C1 segment of cervical spinal cord (tissue), 14 donors: ENCODE measurements at places on chromosomes 5 and 9.

DNA sequence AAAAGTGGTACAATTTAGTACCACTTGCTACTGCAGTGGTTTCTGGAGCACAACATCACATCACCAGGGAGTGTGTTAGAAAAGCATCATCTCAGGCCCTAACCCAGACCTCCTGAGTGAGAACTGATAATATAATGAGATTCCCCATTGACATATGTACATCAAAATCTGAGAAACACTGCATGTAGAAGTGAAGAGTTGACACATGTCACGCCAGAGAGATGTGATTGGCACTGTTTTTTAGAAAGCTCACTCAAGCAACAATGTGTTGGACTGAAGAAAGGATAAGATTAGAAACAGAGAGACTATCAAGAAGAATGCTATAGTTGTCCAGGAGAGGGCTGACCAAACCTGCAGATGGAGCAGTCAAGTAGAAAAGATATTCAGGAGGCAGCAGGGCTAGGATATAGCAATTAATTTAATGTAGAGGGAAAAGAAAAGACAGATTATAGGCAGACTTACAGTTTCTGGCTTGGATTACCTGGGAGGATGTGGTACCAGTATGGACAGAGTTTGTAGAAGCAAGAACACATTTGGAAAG, 324.4 kb upstream of the ADAMTSL1 start:
- no peak for DNase-seq

DNA sequence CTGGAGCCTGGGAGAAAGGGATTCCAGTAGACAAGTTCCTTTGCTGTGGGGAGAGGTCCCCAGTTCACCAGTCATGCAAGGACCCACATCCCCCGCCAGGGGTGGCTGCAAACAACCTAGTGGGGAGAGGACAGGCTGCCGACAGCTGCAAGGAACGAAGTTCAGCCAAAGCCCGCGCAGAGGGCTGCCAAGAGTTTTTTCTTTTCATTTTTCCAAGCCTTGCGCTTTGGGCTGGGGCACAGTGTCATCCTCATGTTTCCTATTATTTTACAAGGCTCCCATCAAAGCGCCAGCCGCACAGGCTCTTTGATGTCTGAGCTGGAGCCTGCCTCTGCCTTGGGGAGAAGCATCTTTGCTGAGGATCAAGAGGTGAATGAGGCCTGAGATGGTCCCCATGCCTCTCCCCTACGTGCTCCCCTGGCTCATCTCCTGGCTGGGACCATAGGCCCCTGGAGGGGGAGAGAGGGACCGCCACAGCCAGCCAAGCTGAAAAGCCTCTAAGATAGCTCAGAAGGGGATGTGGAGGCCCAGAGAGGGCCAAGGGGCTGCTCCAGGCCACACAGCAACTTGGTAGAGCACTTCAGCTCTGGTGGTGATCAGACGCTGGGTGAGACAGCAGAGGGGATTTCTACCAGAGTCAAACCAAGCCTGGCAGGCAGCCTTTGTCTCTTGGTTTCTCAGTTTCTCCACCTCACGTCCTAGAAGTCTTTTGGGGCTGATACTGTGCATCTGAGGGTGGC, 50.4 kb upstream of the SYNPO start:
- DNase-seq, result no peak

DNA sequence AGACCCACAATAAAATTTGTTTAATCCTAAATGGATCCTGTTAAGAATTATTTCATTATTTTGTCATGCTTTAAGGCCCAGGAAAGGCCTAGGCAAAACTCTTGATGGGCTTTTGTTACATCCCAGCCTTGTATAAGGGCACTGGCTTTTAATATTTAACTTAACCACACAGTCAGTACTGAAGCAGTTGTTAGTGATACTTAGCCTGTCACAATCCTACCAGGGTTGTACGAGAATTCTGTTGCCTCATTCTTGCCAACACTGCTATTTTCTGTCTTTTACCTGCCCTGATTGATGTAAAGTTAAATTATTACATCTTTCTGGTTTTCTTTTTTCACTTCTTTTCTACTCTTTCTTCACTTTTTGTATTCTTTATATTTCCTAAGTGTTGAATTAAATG, 10.9 kb downstream of the ZNF169 start:
- no peak for DNase-seq

- no peak for DNase-seq
Observed at GRCh38 chr9:32136700-32137339, 247.6 kb upstream of the ACO1 start.

DNA sequence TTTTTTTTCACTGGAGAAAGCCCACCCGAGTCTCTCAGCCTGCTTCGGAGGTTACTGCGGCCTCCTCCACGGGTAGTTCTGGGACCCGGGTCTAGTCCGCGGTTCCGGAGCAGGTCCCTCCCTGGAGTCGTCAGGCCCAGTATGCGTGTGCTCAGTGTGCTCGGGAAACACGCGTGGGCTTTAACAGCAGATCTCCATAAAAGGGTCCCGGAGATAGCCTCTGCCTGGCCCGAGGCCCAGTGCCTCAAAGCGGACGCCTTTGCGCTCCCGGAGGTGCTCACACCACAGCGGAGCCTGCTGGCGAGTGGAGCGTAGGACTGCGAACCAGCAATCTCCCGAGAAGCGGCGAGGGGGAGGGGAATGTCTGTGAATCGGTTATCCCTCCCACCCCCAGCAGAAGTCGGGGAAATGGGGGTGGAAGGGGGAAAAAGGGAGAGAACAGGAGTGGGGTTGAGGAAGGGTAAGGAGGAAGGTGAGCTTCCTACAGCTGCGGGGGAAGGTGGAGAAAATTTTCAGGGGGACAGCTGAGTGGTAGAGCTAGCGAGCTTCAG, 28.7 kb downstream of the CDKN2A start:
- DNase-seq, result no peak

- no peak for DNase-seq
Observed at GRCh38 chr9:32722704-32723103, 60.6 kb upstream of the TMEM215 start.

- no peak for DNase-seq
Observed at GRCh38 chr5:161387121-161387520, 159.4 kb downstream of the GABRB2 start.

GRCh38 chr5:40790947-40791593, 7.1 kb downstream of the PRKAA1 start:
- DNase-seq, result no peak

DNA sequence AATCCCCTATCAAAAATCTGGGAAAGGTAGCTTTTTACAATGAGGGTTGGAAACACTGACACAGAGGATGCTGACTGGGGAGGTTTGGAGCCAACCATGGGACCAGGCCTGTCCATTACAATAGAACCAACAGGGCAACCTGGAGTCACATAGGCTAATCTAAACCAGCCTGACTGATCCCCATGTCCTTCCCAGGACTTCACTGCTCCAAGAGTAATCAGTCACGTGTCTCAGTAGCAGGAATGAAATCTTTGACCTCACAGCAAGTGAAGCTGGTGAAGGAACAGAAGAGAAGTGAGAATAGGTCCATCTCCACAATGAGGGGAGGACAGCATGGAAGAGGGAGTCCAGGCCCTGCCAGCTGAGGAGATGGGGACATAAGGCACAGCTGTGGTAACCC, 16.0 kb upstream of the GLRX start:
- no peak for DNase-seq

DNA sequence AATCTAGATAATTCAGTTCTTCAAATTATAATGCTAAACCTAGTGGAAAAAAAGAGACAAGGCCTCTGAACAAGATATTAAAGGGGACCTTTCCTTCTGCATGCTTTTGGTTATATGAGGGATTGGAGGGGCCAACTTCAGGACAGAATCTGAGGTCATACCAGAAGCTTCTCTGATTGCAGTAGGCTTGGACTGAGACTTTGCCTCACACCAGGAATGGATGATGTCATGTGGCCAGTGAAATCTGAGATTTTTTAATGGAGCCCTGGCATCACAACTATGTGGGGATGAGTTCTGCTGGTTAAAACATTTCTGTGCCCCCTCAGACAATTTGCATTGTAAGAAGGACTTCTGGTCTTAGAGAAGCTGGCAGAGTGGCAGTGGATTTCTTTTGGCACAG, 88.6 kb downstream of the ANGPTL2 start:
- DNase-seq, result no peak

GRCh38 chr9:121604242-121604641, 47.2 kb upstream of the DAB2IP start:
- no peak for DNase-seq

DNA sequence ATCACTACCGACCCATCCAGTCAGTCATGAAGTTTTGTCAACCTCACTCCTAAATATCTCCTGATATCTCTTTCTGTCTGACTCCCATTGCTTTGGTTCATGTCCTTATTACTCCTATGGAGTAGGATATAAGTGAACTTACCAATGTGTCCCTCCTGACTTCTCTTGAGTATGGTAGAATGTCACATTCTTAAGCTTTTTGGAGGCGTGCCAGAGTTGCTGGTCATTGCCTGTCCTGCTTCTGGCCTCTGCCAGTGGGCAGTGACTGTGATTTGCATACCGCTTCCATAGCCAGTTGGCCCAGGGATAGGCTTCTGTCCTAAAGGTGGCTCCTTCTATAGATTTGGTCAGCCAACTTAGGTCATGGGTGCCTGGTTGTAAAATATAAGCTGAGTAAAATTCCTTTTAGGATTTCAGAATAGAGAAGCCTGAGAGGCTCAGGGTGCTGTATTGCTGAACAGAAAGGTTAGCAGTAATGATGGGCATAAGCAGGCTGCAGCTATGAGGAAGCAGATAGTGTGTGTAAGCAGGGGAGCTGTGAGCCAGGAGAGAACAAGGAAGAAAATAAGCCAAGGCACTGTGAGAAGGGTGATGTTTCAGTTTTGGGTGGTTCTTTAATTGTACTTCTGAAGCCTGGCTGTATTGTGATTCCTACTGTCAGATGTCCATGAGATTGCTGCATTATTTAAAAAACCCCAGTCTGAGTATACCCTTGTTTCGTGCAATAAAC, 16.1 kb upstream of the MARCHF3 start:
- no peak for DNase-seq

- DNase-seq, result no peak
Observed at GRCh38 chr5:123209502-123210027, 120.5 kb downstream of the PRDM6 start.

- DNase-seq, result no peak
Observed at GRCh38 chr9:94860678-94861588, 134.4 kb downstream of the AOPEP start.

DNA sequence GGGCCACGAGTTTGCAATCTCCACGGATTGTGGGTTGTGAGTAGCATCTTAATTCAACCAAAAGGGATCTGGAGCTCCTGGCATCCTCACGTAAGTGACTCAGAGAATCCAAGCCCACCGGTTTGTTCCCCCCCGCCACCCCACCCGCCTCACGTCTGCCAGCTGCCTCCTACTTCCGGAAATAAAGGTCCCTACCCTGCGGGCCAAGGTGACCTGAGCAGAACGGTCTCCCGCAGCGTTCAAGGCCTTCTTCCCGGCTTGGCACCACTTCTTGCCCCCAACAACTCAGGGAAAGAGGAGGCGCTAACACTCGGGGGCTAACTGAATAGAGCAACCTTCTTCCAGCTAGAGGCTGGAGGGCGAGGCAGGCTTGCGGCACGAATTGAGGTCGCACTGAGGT, 8.8 kb upstream of the GPRIN1 start:
- DNase-seq, result no peak

DNA sequence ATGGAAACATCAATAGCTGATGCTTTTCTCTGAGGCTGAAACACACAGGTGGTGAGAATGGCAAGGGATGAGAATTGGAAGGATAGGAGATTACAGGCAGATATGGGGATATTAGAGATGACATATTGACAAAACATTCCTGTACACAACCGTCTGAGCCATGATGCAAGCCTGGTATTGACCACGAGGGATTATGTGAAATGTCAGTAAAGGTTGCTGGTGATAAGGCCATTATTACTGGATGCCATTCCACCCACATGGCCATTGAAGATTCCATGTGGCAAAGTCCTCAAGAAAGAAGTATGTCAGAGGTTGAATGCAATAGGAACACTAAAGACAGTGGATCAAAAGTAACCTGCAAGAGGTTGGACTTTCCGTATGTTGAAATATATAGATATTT, 15.7 kb downstream of the GRAMD2B start:
- DNase-seq, result no peak

DNA sequence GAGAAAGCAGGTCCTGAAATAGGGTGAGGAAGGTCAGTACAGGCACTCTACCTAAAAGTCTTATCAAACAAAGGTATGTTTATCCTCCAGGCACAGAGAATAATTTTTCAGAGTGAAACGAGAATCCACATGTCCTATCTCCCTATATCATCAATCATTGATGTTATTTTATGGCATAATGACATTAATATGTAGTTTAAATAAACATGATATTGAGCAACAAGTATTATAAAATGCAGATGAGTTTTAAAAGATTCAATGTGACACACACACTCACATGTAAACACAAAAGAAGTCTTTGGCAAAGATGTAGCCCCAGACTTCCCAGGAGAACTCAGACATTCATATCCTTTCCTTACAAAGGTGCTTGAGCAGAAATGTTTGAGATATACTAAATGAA, 389.1 kb downstream of the ADGRV1 start:
- no peak for DNase-seq

DNA sequence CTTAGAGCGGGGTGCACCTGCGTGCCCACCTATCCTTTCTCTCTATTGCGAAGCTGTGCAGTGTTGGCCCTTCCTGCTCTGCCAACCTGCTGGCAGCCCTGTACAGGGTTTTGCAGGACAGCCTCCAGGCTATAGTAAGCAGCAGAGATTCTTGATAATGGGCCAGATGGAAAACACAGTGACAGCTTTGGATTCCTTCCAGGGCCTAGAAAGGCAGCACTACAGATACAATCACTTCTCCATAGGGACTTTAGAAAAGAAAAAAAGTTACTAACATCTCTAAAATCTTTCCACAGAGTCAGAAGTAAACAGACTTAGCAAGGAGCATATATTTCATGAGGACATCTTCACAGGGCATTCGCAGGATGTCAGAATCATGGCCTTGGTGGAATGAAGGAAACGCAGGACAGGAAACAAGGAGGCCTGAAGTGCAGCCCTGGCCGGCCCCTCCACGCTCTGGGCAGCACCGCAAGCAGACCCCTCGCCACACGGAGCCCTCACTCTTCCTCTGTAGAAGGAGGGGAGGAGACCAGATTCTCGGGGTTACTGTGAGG, 172.1 kb upstream of the GAS1 start:
- no peak for DNase-seq

DNA sequence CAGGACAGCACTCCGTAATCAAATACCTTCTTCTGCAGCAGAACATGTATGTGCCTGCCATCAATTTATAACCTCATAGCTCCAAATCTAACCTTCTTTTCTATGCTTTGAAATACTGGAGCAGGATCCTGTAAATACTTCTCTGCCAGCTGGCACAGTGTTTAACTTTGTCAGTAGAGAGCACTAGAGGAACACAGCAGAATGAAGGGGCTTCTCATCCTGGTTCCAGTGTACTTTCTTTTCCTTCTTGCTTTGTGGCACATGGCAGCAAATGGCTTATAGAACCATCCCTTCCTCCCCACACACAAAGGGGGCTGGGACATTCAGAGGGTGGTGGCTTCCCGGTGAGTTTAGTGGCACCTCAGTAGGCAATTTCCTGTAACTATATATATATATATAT, 3.8 kb upstream of the FBXW11 start:
- no peak for DNase-seq

- no peak for DNase-seq
Observed at GRCh38 chr5:172506921-172507320, 52.6 kb upstream of the SH3PXD2B start.
